ENCODE measurements at places on chromosomes 6 and 20.

- DNase-seq: no peak
Observed at GRCh38 chr6:109453594-109454495, 1.7 kb downstream of the MICAL1 start.

- no peak for DNase-seq
Observed at GRCh38 chr6:108799791-108800190, 48.4 kb upstream of the ARMC2 start.

- no peak for DNase-seq
Observed at GRCh38 chr6:84556541-84557335, 207.7 kb downstream of the TBX18 start.

DNA sequence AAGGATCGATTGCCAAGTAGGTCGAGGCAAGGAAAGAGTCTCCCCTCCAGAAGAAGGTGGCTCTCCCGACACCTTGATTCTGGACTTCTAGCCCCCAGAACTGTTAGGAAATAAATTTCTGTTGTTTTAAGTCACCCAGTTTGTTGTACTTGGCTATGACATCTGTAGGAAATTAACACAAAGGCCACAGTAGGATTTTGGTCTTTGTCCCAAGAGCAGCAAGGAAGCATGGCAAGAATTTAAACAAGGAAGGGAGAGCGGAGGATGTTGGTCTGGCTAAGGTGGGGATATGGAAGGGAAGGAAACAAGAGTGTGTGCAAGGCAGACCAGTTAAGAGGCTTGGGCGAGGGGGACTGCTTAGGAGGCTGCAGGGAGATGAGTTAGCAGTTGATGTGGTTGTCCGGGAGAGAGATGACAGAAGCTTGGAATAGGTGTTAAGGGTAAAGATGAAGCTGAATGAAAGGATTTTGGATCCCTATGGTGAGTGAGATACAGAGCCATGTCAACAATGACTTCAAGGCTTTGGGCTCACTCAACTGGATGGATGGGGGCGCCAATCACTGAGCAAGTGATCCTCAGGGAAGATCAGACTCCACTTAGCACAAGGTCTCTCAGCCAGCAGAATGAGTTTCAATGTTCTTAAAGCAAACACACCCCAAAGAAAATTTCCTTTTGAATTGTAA is 140.5 kb upstream of the ZNF217 start:
- DNase-seq: no peak

DNA sequence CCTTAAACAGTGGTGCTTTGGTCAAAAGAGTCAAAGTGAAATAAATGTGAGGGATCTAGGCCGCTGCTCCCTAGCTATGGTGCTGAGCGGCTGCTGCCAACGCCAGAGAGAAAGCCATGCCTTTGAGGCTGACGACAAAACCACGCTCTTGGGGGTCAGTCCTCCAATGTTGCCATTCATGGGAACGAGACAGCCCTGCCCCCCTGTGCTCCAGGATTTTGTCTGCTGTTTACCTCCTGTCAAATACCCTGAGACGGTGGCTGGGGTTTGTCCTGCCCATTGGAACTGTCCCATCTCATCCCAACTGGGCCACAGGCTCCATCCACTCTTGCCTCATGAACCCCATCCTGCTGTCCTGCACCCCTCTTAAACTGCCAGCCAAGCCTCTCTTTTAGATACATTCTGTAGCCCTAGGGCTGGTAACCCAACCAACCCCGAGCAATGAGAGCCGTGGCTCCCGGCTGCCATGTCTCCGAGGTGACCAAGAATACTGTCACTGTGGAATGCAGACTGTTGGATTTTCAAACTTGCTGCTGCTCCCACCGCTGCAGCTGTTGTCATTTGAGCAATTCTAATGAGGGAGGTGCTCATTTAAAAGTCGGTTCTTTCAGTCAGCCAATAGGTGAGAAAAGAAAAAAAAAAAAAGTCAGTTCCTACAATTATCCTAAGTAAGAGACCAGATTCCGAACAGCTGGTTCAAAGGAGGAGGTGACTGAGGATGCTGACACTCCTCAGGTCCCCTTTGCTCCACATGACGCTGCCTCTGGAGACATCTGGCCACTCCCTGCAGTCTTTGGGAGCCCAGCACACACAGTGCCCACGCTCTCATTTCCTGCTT is 73.1 kb upstream of the QKI start:
- no peak for DNase-seq
